ENCODE measurements at places on chromosomes 4 and X. TPM values are rescaled to one million over a fixed set of nuclear protein-coding genes. Genes with fewer than 3 reads are reported as not detected.

The EGFL6 gene
- not detected for total RNA-seq

DNA sequence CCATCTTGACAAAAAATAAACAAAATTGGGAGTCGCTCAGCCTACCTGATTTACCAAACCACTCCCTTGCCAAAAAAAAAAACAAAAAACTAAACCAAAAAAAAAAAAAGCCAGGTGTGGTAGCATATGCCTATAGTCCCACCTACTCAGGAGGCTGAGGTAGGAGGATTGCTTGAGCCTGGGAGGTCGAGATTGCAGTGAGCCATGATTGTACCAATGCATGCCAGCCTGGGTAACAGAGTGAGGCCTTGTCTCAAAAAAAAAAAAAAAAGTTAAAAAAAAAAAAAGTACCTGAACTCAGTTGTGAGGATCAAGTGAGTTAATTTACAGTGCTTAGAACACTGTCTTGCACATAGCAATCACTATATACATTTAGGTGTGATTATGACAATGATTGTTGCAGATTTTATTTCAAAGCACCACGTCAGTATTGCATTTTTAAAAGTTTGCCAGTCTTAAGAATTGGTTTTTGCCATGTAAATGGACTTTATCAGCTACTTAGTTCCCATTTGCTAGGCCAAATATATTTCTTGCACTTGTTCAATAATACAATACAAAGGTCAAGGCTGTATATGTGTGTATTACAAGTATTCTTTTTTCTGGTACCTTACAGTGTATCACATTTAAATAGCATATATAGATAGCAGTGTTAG, 4.6 kb downstream of the NUDT9 start:
- H3K4me3 ChIP-seq: no peak overlapping the region
- no peak for DNase-seq
- no peaks in the 10 kb centered on the region for H3K27me3 ChIP-seq

- H3K27ac ChIP-seq: peak overlapping the region; percentile 35
- no peak overlapping the region for H3K4me3 ChIP-seq
- H3K27me3 ChIP-seq: no peaks in the 10 kb centered on the region
- peaks cover 8% of the 10 kb centered on the region for H3K36me3 ChIP-seq
Observed at GRCh38 chr4:147780137-147780777, 48.4 kb downstream of the ARHGAP10 start.

GRCh38 chr4:11494232-11494631, 65.5 kb upstream of the HS3ST1 start:
- DNase-seq: no peak
- no peak overlapping the region for H3K27ac ChIP-seq
- no peaks in the 10 kb centered on the region for H3K27me3 ChIP-seq
- H3K4me1 ChIP-seq: no peaks in the 10 kb centered on the region

- H3K36me3 ChIP-seq: peaks cover 2% of the 10 kb centered on the region
- DNase-seq: no peak
- H3K4me1 ChIP-seq: peaks cover 51% of the 10 kb centered on the region
- H3K27ac ChIP-seq: peak overlapping the region; percentile 90
- H3K27me3 ChIP-seq: no peaks in the 10 kb centered on the region
Observed at GRCh38 chr4:53688186-53688790, 97.0 kb upstream of the LNX1 start.

GRCh38 chrX:46703980-46704379, 54.9 kb downstream of the SLC9A7 start:
- H3K27ac ChIP-seq: no peak overlapping the region
- no peaks in the 10 kb centered on the region for H3K4me1 ChIP-seq
- H3K27me3 ChIP-seq: peaks cover 18% of the 10 kb centered on the region
- no peak for DNase-seq

The FHDC1 gene
- total RNA-seq: 22.3 TPM

- H3K27me3 ChIP-seq: no peaks in the 10 kb centered on the region
- H3K4me3 ChIP-seq: no peak overlapping the region
- no peak overlapping the region for H3K27ac ChIP-seq
- no peaks in the 10 kb centered on the region for H3K36me3 ChIP-seq
- H3K4me1 ChIP-seq: no peaks in the 10 kb centered on the region
- no peak for DNase-seq
Observed at GRCh38 chrX:48705871-48706270, 9.3 kb downstream of the SUV39H1 start.

DNA sequence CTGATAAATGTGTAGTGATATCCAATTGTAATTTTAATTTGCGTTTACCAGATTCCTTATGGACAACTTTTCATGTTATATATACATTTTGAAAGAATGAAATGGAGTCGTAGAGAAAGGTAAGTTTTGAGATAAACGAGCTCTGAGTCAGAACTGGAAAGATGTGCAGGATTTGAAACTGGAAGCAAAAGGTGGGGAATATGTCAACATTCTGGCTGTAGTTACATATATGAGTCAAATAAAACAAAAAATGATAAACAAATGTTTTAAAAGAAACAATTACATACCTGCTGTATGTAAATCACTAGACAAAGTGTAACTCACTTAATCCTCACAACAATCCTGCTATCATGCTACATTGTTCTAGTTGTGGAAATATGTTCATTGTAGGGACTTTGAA, 84.0 kb downstream of the LPAR4 start:
- no peaks in the 10 kb centered on the region for H3K36me3 ChIP-seq
- H3K4me3 ChIP-seq: no peak overlapping the region

The ARR3 gene
- total RNA-seq: not detected

DNA sequence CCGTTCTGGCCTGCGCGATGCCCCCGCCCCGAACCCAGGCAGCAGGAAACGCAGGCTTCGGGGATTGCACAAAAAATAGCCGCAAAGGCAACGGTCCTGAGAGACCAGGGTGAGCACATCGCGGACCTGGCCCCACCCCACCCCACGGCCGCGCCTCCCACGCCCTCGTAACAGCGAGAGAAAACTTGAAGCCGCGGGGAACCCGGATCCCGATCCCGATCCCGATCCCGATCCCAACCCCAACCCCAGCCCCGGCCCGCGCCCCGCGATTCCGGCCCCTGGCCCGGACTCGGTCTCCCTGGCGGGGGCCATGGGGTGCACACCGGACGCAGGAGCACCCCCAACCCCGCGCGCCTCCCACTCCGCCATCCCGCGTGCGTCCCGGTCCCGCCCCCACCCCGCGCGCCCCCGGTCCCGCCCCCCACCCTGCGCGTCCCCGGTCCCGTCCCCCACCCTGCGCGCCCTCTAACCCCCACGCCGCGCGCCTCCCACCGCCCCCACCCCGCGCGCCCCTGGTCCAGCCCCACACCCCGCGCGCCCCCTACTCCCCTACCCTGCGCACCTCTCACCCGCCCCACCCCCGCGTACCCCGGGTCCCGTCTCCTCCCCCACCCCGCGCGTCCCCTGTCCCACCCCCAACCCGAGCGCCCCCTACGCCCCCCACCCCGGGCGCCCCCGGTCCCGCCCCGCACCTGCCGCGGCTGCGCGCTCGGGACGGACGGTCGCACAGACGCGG, 29.0 kb downstream of the NOP14 start:
- H3K27me3 ChIP-seq: no peaks in the 10 kb centered on the region
- peaks cover 9% of the 10 kb centered on the region for H3K36me3 ChIP-seq
- H3K27ac ChIP-seq: no peak overlapping the region
- DNase-seq: no peak
- peaks cover 26% of the 10 kb centered on the region for H3K4me1 ChIP-seq
- H3K4me3 ChIP-seq: peak overlapping the region; percentile 78

The CLCN4 gene
- 3.7 TPM for total RNA-seq

DNA sequence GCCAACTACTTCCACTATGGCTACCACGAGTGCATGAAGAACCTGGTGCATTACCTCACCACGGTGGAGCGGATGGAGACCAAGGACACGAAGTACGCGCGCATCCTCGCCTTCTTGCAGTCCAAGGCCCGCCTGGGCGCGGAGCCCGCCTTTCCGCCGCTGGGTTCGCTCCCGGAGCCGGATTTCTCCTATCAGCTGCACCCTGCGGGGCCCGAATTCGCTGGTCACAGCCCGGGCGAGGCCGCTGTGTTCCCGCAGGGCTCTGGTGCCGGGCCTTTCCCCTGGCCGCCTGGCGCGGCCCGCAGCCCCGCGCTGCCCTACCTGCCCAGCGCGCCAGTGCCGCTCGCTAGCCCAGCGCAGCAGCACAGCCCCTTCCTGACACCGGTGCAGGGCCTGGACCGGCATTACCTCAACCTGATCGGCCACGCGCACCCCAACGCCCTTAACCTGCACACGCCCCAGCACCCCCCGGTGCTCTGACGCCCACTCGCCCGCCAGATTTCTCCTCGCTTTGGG, 2.1 kb downstream of the HELT start:
- peaks cover 31% of the 10 kb centered on the region for H3K4me1 ChIP-seq
- no peak for DNase-seq
- no peaks in the 10 kb centered on the region for H3K36me3 ChIP-seq
- H3K27ac ChIP-seq: no peak overlapping the region
- peaks cover 90% of the 10 kb centered on the region for H3K27me3 ChIP-seq

The ZCCHC12 gene
- total RNA-seq: 0.16 TPM

The POU3F4 gene
- total RNA-seq: not detected

DNA sequence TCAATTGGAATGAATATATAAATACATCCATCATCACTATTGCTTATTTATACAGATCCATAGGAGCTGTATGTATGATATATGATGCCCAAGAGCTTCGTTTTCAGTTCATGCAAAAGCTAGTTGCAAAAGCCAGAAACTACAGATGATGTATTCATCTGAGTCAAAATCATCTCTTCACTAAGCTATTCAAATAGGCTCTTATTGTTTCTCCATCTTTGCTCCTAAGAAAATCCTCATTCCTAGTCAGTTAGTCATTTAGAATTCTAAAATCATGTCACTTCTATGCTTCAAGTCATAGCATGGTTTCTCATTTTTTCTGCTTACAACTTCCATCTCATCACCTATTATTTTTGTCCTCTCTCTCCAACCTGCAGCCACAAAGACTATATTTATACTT, 300.1 kb upstream of the TRAM1L1 start:
- H3K36me3 ChIP-seq: no peaks in the 10 kb centered on the region
- H3K27me3 ChIP-seq: peaks cover 3% of the 10 kb centered on the region
- no peaks in the 10 kb centered on the region for H3K4me1 ChIP-seq
- no peak overlapping the region for H3K4me3 ChIP-seq
- H3K27ac ChIP-seq: no peak overlapping the region

The SSX4B gene
- total RNA-seq: not detected

The KLF8 gene
- 0.18 TPM for total RNA-seq

- DNase-seq: no peak
- H3K4me1 ChIP-seq: no peaks in the 10 kb centered on the region
- H3K36me3 ChIP-seq: no peaks in the 10 kb centered on the region
Observed at GRCh38 chrX:113651306-113651705, 810.7 kb upstream of the AMOT start.

The NOX1 gene
- total RNA-seq: not detected

The TLR1 gene
- 0.42 TPM for total RNA-seq

The TKTL2 gene
- not detected for total RNA-seq

The PCDH18 gene
- total RNA-seq: 69.3 TPM

DNA sequence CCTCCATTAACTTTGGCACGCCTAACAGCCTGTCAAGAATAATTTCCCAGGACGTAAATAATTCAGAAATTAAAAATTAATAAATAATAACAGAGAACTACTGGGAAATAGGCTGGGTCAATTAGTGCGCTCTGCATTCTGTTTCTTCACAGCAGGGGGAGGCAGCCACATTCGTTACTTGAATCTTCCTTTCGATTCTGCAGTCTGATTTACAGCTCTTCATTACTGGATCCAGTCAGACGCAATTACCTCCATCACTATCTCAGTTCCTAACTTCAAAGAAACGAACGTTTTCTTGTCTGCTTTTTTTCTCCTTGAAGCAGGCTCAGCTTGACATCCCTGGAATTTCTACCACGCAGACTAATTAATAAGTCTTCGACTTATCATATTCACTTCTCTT, 9.0 kb upstream of the RPL34 start:
- no peak overlapping the region for H3K4me3 ChIP-seq
- no peaks in the 10 kb centered on the region for H3K4me1 ChIP-seq
- peaks cover 3% of the 10 kb centered on the region for H3K36me3 ChIP-seq
- DNase-seq: no peak

- H3K27ac ChIP-seq: no peak overlapping the region
- H3K4me3 ChIP-seq: no peak overlapping the region
- H3K27me3 ChIP-seq: peaks cover 7% of the 10 kb centered on the region
- DNase-seq: no peak
Observed at GRCh38 chr4:8188743-8189550, 10.1 kb upstream of the SH3TC1 start.

The NKAP gene
- 8.3 TPM for total RNA-seq

The KLHL2 gene
- total RNA-seq: 19.1 TPM

Measured in osteocyte (in vitro differentiated cells).